ENCODE measurements at places on chromosomes 3 and 15.
A peak's percentile ranks its signal among the peaks of the same experiment; 100 is the strongest.

GRCh38 chr3:42290966-42291714 lies 25.2 kb upstream of the CCK start:
- peak; percentile 69 for DNase-seq

DNA sequence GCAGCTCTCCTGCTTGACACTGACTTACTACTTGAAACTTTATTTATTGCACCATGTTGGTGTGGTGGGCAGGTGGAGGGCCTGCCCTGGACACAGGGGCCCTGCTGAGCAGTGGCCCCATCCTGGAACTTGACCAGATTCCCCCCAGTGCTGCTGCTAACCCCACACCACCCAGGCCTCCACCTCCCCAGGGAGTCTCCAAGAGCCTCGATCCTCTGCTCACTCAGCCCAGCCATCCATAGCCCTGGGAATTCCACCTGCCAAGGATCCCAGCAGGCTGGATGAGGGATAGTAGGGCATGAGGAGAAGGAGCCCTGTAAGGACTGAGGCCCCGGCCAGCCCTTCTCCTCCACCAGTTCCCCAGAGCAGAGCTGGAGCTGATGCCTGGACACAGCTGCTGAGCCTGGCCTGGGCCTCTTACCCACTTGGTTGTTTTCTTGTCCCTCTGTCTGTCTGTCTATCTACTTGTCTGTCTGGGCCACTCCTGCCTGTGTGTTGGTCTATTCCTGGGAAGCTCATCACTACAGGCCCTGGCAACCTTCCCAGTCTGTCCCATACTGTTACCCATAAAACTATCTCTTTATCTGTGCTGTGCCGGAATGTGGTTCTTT lies 2.8 kb downstream of the CHAC1 start:
- DNase-seq = no peak

DNA sequence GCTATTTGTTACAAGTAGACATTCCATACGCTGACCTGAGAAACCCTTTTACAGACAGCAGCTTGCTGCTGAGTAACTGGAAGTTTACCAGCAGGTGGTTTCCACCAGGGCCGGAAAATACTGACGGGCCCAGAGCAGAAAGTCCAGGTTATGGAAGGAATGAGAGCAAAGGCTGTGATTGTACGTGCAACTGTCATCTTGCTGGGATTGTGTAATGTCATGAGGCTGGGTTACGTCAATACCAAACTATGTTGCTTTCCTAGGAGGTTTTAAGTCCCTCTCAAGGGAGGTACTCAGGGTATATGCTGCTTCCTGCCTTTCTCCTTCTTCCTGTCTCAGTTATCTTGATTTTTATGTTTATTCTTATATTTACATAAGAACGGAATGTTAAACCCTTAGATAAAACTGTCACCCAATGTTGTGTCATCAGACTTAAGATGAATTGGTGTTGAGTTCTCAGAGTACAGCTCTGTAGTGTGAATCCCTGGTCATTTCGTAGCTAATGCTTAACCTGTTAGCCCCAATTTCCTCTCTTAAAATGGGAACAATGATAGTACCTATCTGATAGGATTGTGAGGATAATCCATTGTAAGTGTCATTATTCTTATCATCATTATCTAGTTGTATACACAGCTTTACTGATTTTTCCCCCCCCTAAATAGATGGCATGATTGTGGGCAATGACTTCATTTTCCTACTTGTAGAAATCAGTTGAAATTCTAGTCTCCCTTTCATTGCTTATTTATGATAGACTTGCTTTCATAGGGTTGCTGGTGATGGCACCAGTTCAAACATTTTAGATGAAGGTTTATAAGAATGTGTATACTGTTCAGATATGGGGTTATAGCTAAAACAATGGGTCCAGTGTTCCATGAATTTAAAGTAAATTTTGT lies 101.4 kb downstream of the FNDC3B start:
- no peak for DNase-seq

DNA sequence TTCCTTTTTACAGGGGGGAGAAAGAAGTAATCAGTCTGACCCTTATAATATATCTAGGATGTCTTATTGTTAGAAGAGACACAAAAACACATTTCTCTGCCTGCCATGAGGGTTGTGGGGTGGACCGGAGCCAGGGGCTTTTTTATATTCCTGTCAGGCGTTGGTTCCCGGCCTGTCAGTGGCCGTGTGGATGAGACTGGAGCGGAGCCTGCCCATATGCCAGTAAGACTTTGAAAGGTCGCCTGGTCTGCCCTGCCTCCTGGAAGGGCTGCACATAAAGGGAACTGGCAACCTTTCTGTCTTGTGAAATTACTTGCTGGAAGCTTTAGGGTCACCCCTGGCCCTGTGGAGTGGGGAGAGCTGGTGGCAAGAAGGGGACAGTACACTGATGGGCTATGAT lies 34.7 kb downstream of the MAP3K13 start:
- no peak for DNase-seq

DNA sequence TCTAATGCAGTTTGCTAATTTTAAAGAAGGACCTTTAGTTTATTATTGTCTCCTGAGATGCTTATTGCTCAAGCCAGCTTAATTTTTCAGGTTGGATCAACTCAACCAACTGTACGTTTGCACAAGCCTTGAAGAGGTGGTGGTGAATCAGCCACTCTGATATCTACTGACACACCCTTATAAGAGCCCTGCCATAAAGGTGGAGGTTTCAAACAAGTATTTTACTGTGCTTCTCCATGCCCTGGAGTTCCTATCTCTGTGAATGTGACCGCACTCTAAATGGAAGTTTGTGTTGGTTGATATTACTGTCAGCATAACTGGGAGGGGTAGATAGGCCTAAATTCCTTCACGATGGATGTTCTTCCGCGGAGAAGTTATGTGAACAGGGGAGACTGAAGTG lies 297.3 kb upstream of the UBE2E1 start:
- DNase-seq = no peak

DNA sequence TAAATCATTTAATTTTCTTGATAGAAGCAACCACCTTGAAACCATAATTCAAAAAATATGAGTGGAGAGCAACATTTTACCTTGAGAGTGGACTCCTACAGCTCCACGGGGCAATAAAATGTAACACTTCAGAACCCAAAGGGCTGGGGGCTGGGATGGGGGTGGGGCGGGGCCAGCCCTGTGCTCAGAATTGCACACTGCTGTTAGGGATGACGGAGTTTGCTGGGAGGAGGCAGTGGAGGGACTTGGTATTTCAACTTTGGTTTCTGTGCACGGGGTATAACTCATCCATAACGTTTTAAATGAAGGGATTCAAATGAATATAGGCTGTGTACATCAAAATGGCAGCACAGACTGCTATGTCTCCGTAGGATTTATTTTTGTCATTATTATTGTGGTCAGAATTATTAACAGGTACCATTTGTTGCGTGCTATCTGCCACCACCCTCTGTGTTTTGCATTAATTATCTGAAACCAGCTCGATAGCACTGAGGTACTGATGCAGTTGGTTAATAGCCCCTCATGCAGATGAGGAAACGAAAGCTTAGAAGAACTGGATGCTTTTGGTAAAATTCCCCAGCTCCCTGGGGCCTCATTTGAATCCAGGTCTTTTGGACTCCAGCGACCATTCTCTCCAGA lies 29.4 kb upstream of the WNT5A start:
- DNase-seq = no peak

- DNase-seq = no peak
Observed at GRCh38 chr3:100352296-100353231, 18.0 kb downstream of the NIT2 start.

DNA sequence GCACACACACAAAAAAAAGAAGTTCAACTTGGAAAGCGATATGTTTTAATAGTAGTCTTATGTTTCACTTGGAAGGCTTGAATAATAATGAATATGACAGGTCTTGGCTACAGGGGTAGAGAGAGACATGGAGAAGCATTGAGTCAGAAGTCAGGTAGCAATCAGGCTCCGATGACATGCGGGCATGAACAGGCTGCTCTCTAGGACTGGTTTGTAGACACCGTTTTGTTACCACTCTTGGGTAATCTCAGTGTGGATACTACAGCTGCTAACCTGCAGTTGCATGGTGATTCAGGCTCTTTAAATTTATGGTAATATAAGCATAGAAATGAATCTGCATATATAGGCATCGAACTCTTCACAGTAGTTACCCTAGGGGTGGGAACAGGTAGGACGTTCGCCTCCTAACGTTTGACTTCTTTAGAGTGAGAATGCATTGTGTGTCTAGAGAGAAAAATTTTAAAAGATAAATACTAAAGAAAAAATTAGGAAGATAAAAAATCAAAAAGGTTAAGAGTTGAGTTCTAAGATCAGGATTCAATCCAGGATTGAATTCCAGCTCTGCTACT lies 241.6 kb upstream of the KBTBD8 start:
- no peak for DNase-seq

DNA sequence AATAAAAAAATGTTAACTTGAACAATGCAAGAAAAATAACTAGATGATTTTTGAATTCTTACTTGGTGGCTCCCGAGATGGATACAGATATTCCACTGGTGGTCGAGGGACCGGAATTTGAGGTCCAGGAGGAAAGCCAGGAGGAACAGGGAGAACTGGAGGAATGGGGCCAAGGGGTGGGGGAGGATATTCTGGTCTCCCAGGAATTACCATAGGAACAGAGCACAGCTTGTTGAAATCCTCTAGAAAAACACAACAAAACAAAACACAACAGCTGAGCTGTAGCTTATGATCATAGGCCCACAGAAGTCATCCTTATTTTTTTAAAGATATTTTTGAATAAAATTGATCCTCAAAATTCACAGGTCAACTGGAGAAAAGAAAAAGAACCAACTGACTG lies 129.4 kb downstream of the FBN1 start:
- DNase-seq = no peak

DNA sequence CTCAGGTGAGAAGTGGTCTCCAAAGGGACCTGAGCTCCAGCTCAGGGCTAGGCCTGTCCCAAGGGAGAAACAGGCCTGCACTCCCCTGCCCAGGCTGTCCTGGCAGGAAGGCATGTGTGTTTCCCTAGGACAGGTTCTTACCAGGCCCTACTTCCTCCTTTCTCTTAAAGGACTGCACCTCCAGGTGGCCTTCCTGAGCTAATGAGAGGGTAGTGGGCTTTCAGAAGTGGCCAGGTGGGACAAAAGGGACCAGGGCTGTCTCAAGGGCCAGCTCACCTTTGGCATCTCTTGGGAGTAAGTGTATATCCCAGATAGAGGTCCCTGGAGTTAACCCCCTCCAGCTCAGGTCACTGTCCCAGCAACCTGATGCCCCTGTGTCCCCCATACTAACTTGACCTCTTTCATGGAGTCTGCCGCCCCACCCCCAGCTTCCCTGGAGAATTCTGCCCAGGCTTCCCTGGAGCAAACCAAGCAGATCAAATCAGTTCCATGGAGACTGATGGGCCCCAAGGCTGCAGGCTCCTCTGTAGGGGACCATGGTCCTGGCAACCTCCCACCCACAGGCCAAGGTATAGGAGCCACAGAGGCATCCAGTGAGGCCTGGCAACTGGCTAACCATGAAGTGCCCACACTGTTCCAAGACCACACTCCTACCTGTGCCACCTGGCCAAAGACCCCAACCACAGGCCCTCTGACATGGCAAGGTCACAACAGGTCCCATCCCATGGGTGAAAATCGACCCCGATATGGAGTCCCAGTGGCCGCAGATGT lies 67.6 kb downstream of the ZNF445 start:
- DNase-seq = no peak

GRCh38 chr15:41013691-41014414 lies 60.6 kb downstream of the CHAC1 start:
- peak; percentile 85 for DNase-seq

DNA sequence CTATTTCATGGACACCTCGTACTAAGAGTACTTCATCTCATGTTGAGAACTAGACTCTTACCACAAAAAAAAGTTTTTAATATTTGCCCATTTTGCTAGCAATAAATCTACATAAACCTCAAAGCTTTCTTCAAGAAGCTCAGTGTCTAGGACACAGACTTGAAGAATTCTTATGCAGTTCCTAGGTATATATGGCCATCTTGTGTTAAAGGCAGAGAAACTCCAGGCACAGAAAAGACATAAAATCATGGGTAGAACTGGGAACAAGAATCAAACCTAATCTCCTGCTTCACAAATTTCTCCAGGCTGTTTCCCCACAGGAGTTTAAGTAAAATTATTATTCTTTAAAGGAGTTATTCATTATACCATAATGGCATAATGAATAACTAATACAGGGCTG lies 4.4 kb downstream of the MBD4 start:
- DNase-seq = no peak

DNA sequence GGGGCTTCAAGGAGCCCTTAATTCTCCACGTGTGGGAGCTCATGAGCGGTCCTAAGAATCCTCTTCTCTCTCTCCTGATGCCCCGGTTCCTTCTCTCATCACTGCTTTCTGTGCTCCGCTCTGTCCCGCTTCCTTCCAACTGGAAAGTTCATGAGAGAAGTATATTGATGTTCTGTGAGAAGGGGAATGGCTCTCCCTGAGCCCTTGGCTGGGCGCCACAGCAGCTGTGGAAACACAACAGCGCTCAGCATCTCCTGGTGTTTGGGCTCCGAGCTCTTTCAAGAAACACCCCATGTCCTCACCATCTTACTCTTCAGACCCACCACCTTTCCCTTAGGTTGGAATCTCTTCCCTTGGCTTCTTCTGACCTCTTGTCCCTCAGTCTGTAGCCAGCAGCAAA lies 161.7 kb downstream of the VGLL4 start:
- no peak for DNase-seq

GRCh38 chr3:145118303-145118702 lies 1042.7 kb downstream of the PLOD2 start:
- DNase-seq = no peak

GRCh38 chr3:114111060-114111770 lies 54.7 kb downstream of the QTRT2 start:
- DNase-seq = no peak

GRCh38 chr3:98130421-98130820 lies at the start of gene OR5H1:
Gene OR5H1, plus strand, starts transcription at chr3:98130721. Its CDS starts 1,977 bp downstream, at chr3:98132698.
- no peak for DNase-seq

GRCh38 chr3:168134931-168135330 lies 39.2 kb upstream of the GOLIM4 start:
- no peak for DNase-seq

DNA sequence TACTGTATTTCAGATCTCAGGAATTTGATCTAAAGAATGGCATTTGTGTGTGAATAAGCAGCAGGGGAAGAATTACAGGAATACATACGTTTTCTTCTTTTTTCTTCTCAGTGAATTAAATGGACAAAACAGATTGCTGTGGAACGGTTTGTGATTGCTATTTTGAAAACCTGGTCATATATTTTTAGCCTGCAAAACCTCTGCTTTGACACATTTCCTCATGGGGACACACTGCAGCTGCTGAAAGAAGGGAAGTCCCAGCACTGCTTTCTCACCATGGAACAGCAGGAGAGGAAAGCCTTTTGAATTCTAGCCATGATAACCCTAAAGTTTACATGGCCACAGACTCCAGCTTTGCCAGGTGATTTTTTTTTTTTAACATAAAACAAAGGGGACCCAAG lies 315.0 kb downstream of the OXSM start:
- peak; percentile 42 for DNase-seq

DNA sequence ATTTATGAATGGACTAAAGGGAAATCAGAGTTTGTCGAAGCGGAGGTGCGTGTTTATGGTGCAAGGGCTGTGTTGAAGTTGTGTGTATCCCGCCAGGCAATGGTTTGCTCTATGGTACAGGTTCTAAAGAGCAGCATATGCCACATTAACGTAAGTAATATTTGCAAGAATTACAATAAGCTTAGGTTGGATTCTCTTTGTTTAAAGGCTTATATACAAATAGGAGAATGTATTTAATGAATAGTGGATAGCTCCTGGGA lies 800 bp downstream of the EPHA3 start:
- no peak for DNase-seq

GRCh38 chr15:69297642-69298353 lies 914 bp upstream of the PAQR5 start:
- no peak for DNase-seq

GRCh38 chr15:85402195-85402881 lies 21.9 kb downstream of the AKAP13 start:
- no peak for DNase-seq

Data from MM.1S (cell line).